ENCODE measurements at places on chromosomes 5 and 9.

DNA sequence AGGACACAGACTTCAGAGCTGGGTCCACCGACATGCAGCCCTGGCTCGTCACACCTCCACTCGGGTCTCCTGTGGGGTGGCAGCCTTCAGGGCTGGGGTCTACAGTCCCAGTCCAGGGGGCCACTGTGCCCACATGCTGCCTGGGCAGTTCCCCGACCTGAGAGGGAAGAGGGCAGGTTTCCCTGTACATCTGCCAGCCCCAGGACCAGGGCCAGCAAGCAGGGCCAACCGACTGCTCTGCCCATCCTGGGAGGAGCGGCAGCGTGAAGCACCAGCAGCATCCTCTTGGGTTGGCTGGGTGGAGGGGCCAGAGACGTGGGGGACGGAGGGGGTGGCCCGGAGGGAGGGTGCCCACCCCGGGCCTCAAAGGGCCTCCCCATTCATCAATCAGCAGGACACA lies 120.6 kb upstream of the SARDH start:
- no peak for DNase-seq

DNA sequence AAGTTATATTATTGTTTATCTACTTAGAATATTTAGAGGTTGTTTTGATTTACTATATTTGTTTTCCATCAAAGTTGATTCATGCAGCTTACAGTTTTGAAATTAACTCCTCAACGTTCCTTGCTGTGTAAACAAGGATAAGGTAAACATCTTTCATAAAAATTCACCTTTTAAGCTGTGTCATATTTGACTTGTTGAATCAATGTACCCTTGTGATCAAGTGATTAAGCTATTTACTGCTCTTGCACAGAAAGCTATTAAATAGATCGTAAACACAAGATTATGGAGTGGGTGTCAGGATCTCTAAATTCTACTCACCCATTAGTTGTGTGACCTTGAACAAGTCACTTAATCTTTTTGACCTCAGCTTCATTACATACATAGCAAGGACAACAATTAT lies 2054.0 kb upstream of the NUDT12 start:
- peak; percentile 21 for DNase-seq

DNA sequence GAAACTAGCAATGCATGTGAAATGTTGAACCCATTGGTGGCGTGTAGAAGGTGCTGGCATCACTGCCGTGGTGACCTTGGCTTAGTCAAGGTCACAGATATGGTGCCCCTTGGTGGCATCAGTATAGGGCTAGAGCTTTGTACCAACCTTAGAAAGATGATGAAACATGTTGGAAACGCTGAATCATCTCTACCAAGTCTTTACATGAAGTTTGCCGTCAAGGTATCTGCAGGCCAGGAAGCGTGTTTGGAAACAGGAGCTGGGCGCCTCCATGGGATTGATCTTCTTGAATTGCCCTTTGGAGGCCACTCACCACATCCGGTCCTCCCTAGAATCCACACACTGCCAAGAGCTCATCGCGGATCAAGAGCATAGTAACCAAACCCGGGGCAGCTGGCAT lies 16.9 kb upstream of the BOD1 start:
- DNase-seq: peak; percentile 41

- DNase-seq: peak; percentile 46
Observed at GRCh38 chr9:124764774-124765438, 6.2 kb downstream of the NR6A1 start.

Data from DMS53 (cell line).